ENCODE measurements at places on chromosomes 5 and 9.

- no peak for DNase-seq
- no peak overlapping the region for H3K27ac ChIP-seq
- no peaks in the 10 kb centered on the region for H3K36me3 ChIP-seq
- no peaks in the 10 kb centered on the region for H3K4me1 ChIP-seq
- peaks cover 99% of the 10 kb centered on the region for H3K27me3 ChIP-seq
- no peak overlapping the region for H3K4me3 ChIP-seq
Measured at GRCh38 chr5:174729075-174729680, 4.8 kb downstream of the MSX2 start.

DNA sequence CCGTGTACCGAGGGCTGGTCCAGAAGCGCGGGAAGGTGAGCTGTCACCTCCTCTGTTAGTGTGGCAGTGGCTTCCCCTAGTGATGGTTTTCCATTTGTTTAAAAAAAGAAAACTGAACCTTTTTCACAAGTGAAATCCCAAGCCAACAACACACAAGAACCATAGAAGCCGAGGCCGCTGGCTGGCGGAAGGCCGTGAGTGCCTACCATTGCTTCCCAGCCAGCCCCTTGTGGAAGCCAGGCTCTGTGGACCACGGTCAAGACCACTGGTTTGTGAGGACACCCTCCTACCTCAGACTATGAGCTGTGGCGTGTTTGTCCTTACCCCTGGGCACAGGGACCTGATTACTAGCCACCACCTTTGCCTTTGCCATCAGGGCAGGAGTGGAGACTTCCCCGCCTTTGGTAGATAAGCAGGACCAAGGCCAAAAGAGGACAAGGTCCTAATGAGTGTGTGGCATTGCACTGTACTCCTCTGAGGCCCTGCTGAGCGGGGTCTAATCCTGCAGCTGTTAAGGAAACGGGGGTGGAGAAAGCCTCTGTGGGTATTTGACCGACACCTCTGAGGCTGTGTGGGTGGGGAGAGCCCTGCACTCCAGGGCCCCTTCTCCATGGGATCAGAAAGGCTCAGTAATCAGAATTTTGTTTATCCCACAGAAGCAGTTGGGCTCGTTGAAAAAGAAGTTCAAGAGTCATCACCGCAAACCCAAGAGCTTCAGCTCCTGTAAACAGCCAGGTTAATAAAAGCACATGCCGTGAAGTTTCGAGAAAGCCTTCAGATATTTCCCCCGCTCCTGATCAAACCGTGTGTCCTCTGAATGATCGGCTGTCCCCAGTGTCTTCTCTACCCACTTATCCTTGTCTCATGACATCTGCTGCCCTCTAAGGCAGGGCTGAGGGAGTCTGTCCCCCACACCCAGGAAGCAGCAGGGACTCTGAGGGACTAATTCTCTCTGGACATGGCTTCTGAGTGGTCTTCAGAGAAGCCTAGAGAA lies 4.3 kb downstream of the SURF2 start:
- H3K4me1 ChIP-seq, result peaks cover 15% of the 10 kb centered on the region
- peak overlapping the region; percentile 61 for H3K27ac ChIP-seq
- H3K27me3 ChIP-seq, result no peaks in the 10 kb centered on the region
- peak; percentile 19 for DNase-seq

DNA sequence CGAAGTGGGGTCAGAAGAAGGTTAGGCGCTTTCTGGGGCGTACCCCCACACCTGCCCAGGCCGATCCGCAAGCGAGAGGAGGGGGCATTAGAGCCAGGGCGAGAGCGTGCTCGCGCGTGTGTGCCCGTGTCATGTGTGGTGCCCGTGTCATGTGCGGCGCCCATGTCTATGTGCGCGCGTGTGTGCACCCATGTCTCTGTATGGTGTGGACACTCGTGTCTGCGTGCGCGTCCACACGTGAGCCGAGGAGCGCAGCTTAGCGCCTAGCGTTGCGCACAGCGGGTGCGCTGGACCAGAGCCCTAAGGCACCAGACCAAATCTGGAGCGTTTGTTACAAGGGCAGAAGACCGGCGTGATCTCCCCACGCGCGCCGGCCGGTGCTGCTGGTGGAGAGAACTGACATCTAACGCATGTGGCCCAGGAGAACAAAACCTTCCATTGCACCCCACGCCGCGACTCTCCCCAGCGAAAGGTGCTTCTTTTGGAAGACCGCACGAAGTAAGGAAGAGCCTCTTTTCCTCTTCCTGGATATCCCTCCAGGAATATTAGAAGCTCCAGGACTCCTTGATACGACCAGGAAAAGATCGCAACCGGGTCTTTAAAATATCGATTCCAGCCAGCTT lies 644 bp downstream of the NIM1K start:
- H3K27ac ChIP-seq, result no peak overlapping the region
- H3K4me1 ChIP-seq, result peaks cover 25% of the 10 kb centered on the region
- peaks cover 20% of the 10 kb centered on the region for H3K27me3 ChIP-seq
- no peaks in the 10 kb centered on the region for H3K36me3 ChIP-seq
- peak overlapping the region; percentile 47 for H3K4me3 ChIP-seq

- no peak overlapping the region for H3K27ac ChIP-seq
- no peaks in the 10 kb centered on the region for H3K27me3 ChIP-seq
- no peak overlapping the region for H3K4me3 ChIP-seq
- H3K4me1 ChIP-seq, result no peaks in the 10 kb centered on the region
- DNase-seq, result no peak
- no peaks in the 10 kb centered on the region for H3K36me3 ChIP-seq
Measured at GRCh38 chr9:108443019-108443633, 412.7 kb downstream of the ACTL7B start.

DNA sequence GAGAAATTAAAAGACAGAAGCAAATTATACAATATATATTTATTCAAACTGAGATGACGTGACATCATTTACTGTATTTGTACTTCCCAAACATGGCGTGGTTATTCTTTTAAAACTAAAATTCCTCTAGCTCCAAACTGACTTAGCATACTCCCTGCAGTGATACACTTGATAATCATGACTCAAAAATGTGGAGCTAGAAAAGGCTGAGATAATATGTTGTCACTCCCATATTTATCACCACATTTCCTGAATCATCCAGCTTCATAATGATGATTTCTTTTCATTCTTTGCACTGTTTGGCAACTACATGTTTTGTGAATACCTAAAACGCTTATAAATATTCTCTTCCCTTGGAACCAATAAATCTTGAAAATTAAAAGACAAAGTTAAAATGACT lies 341.0 kb downstream of the EBF1 start:
- H3K4me3 ChIP-seq, result no peak overlapping the region
- H3K27me3 ChIP-seq, result no peaks in the 10 kb centered on the region
- H3K27ac ChIP-seq, result peak overlapping the region; percentile 29
- DNase-seq, result peak; percentile 37
- H3K36me3 ChIP-seq, result no peaks in the 10 kb centered on the region

DNA sequence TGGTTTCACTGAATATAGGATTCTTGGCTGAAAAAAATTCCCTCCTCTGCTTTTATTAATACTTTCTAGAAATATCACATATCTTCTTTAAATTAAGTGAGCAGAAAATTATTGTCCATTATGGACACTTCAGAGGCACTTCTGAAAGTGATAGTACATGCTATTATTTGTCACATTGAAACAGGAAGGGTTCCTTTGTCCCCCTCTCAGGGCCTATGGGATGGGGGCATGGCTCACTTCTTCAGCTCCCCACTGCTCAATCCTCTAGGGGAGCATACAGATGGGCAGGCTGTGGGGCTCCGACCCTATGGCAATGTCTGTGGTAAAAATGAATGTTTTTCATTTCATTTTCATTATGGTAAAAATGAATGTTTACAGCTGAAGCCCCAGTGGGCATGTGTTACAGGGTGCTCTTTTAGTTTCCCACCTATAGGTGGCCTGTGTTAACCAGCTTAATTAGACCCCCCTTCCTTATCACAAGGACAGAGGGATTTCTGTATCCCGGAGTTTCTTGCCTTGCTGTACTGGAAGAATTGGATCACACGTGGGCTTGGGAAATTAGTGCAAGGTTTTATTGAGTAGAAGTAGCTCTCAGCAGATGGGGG lies 1225.2 kb downstream of the PTPRD start:
- no peaks in the 10 kb centered on the region for H3K36me3 ChIP-seq
- H3K4me3 ChIP-seq, result no peak overlapping the region

DNA sequence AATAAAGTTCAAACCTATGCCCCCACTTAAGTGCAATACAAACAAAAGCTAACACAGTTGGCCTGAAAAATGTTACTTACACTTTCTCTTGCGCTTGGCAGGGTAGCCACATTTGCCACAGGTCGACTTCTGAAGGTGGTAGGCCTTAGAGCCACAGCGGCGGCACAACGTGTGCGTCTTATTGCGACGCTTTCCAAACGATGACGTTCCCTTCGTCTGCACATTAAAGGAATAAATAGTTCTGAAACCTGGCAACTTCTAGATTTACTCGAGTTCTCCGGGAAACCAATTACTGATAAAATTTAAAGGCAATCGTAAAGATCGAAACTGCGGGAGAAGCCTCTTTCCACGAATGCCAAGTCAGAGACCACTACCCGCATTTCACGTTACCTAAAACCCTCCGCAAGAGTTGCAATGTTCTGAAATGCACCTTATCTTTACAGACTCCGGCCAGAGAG lies 602 bp downstream of the RPL37 start:
- H3K36me3 ChIP-seq, result peaks cover 52% of the 10 kb centered on the region
- DNase-seq, result no peak
- no peaks in the 10 kb centered on the region for H3K27me3 ChIP-seq
- peak overlapping the region; percentile 63 for H3K4me3 ChIP-seq
- H3K27ac ChIP-seq, result peak overlapping the region; percentile 86
- peaks cover 24% of the 10 kb centered on the region for H3K4me1 ChIP-seq

DNA sequence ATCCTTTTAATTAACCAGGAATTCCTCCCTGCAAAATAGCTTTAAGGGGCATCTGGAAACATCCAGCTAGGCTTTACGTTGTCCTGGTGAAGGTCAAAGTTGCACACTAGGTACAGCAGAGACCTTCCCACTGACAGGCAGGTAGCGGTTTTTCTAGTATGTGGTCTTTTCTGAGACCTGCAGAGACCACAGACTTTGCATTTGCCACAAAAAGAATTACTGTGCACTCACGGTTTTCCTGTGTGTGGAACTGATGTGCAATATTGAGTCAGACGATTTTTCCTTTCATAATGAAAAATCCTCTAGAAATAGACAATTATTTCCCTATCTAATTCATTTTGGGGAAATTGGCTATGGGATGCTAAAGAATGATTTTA lies 417.0 kb upstream of the ADAMTSL1 start:
- DNase-seq, result no peak
- H3K27ac ChIP-seq, result no peak overlapping the region
- H3K27me3 ChIP-seq, result no peaks in the 10 kb centered on the region
- H3K36me3 ChIP-seq, result no peaks in the 10 kb centered on the region

DNA sequence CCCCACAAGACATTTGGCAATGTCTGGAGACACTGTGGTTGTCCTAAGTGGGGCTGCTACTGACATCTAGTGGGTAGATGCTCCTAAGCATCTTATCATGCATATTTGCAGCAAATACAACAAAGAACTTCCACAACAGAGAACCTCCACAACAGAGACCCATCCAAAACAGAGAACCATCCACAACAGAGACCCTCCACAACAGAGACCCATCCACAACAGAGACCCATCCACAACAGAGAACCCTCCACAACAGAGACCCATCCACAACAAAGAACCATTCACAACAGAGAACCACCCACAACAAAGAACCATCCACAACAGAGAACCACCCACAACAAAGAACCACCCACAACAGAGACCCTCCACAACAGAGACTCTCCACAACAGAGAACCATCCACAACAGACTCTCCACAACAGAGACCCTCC lies 32.8 kb downstream of the ARPC5L start:
- H3K27me3 ChIP-seq, result no peaks in the 10 kb centered on the region
- no peak overlapping the region for H3K27ac ChIP-seq
- H3K4me1 ChIP-seq, result peaks cover 6% of the 10 kb centered on the region
- peaks cover 7% of the 10 kb centered on the region for H3K36me3 ChIP-seq

DNA sequence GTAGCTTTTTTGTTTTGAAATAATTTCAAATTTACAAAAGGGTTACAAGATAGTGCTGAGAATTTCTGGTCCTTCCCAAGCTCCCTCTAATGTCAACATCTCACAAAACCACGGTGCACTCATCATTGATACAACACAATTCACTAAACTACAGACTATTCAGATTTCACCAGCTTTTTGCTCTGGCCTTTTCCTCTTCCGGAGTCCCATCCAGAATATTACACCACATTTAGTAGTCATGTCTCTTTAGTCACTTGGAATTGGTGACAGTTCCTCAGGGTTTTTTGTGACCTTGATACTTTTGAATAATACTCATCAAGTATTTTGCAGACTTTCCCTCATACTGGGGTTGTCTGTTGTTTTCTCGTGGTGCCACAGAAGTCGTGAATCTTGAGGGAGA lies 484.0 kb downstream of the GADD45G start:
- no peak overlapping the region for H3K4me3 ChIP-seq
- DNase-seq, result no peak
- H3K27me3 ChIP-seq, result no peaks in the 10 kb centered on the region
- no peaks in the 10 kb centered on the region for H3K4me1 ChIP-seq
- H3K36me3 ChIP-seq, result no peaks in the 10 kb centered on the region

DNA sequence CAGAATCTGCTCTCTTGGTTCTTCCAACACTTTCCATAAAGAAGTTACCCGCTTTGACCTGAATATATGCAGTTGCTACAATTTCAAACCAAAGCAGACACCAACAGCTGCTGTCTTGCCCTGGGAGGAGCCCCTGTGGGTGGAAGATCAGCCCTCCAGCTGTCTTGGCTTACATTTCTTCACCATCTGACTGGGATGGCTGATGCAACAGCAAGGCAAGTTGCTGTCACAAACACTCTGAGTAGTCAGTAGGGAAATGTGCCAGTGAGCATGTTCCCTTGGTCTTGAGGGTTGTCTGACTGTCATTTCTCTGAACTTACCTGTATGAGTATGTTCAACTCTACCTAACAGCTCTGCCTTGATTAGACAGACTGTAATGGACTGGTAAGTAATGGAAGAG lies 152.9 kb downstream of the SGCD start:
- H3K27ac ChIP-seq, result no peak overlapping the region
- H3K36me3 ChIP-seq, result no peaks in the 10 kb centered on the region
- H3K4me3 ChIP-seq, result no peak overlapping the region
- H3K4me1 ChIP-seq, result no peaks in the 10 kb centered on the region
- no peaks in the 10 kb centered on the region for H3K27me3 ChIP-seq

GRCh38 chr5:146745931-146746577 lies 132.5 kb downstream of the PPP2R2B start:
- no peak overlapping the region for H3K27ac ChIP-seq
- no peak for DNase-seq
- no peaks in the 10 kb centered on the region for H3K36me3 ChIP-seq
- no peaks in the 10 kb centered on the region for H3K4me1 ChIP-seq
- H3K27me3 ChIP-seq, result peaks cover 32% of the 10 kb centered on the region

DNA sequence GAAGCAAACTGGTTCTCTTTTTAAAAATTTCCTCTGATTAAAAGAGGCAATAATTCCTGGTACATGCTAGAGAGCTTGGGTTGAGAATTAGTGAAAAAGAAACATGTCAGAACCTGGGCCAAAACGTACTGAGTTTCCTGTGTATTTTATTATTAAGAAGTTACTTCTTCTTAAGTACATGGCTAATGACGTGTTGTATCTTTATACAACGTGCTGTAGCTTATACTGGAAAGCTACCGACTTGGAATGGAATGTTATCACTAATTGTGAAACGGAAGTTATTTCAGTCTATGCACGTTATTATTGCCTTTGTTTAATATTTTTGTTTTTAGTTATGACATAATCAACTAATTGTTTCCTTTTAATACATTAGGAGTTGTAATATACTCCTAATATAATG lies 43.1 kb downstream of the ZNF366 start:
- no peak for DNase-seq
- H3K4me1 ChIP-seq, result no peaks in the 10 kb centered on the region
- H3K27ac ChIP-seq, result no peak overlapping the region
- H3K27me3 ChIP-seq, result no peaks in the 10 kb centered on the region
- H3K4me3 ChIP-seq, result no peak overlapping the region
- H3K36me3 ChIP-seq, result no peaks in the 10 kb centered on the region

- no peak for DNase-seq
- no peak overlapping the region for H3K4me3 ChIP-seq
- H3K27me3 ChIP-seq, result no peaks in the 10 kb centered on the region
- no peak overlapping the region for H3K27ac ChIP-seq
Measured at GRCh38 chr5:34728236-34728635, 72.1 kb downstream of the RAI14 start.

Data from A673 (cell line).